ENCODE measurements at places on chromosomes 6 and 20. TPM values are rescaled to one million over a fixed set of nuclear protein-coding genes. Genes with fewer than 3 reads are reported as not detected.

GRCh38 chr20:57103146-57103800 is 163.2 kb downstream of the BMP7 start:
- no peak for DNase-seq
- H3K36me3 ChIP-seq, result no peaks in the 10 kb centered on the region
- H3K27me3 ChIP-seq, result no peaks in the 10 kb centered on the region
- H3K4me3 ChIP-seq, result no peak overlapping the region
- H3K27ac ChIP-seq, result no peak overlapping the region

The GSTA3 gene
- total RNA-seq, result not detected

The PRRT1 gene
- total RNA-seq, result 0.28 TPM

GRCh38 chr6:130632897-130633296 is 194.3 kb upstream of the SMLR1 start:
- peaks cover 6% of the 10 kb centered on the region for H3K4me1 ChIP-seq
- DNase-seq, result no peak
- no peak overlapping the region for H3K4me3 ChIP-seq
- peaks cover 9% of the 10 kb centered on the region for H3K36me3 ChIP-seq
- H3K27me3 ChIP-seq, result no peaks in the 10 kb centered on the region

DNA sequence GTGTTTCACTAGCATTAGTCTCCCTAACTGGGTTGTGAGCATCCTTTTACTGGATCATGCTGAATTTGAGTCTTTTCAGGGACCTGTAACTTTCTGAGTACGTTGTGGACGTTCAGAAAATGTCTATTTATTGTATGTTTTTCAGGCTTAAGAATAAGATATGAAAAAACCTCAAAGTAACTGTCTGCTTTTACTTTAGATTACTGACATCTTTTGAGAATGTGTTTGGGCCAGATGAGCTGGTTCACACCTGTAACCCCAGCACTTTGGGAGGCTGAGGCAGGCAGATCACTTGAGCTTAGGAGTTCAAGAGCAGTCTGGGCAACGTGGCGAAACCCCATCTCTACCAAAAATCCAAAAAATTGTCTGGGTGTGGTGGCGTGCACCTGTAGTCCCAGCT is 32.7 kb downstream of the NCOA3 start:
- H3K4me1 ChIP-seq, result peaks cover 38% of the 10 kb centered on the region
- no peak overlapping the region for H3K4me3 ChIP-seq
- H3K27me3 ChIP-seq, result no peaks in the 10 kb centered on the region
- no peak overlapping the region for H3K27ac ChIP-seq
- no peak for DNase-seq

The MBOAT1 gene
- 27.1 TPM for total RNA-seq

DNA sequence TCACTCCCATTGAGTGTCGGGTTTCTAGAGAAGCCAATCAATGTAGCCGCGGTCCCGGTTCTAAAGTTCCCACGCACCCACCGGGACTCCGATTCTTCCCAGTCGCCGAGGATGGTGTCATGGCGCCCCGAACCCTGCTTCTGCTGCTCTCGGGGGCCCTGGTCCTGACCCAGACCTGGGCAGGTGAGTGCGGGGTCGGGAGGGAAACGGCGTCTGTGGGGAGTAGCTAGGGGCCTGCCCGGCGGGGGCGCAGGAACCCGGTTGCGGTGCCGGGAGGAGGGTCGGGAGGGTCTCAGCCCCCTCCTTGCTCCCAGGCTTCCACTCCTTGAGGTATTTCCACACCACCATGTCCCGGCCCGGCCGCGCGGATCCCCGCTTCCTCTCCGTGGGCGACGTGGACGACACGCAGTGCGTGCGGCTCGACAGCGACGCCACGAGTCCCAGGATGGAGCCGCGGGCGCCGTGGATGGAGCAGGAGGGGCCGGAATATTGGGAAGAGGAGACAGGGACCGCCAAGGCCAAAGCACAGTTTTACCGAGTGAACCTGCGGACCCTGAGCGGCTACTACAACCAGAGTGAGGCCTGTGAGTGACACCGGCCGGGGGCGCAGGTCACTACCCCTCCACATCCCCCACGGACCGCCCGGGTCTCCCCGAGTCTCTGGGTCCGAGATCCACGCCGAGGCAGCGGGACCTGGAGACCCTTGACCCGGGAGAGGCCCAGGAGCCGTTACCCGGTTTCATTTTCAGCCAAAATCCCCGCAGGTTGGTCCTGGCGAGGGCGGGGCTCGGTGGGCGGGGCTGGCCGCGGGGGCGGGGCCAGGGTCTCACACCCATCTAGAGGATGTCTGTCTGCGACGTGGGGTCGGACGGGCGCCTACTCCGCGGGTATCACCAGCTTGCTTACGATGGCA is 35.2 kb upstream of the HLA-G start:
- peak; percentile 82 for DNase-seq
- peaks cover 50% of the 10 kb centered on the region for H3K27me3 ChIP-seq
- H3K4me3 ChIP-seq, result peak overlapping the region; percentile 82
- H3K27ac ChIP-seq, result no peak overlapping the region

DNA sequence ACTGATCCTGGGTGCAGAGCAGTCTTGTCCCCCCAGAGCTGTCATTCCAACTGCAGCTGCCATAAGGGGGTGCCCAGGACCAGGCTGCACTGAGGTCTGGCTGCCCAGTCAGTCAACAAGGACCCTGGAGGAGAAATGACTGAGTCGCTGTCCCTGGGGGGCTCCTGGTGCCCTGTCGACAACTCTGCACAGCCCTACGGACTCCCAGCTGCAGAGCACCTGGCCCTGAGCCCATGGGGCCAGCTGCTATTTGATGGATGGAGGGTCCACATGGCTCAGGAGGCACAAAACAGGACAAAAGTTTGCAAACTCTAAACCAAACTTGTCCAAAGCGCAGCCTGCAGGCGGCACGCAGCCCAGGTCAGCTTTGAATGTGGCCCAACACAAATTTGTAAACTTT is 46.3 kb upstream of the RPS6KA2 start:
- no peak for DNase-seq
- H3K4me1 ChIP-seq, result no peaks in the 10 kb centered on the region
- H3K36me3 ChIP-seq, result no peaks in the 10 kb centered on the region
- H3K27ac ChIP-seq, result no peak overlapping the region

All from activated CD4-positive, alpha-beta memory T cell treated with anti-CD3 and anti-CD28 coated beads, Interleukin-2, amount 10 ng/mL, durations not matched to agents 7 days and 5 days (primary cell).